C1 segment of cervical spinal cord (tissue), 14 donors: ENCODE measurements at places on chromosomes 2 and 18.

DNA sequence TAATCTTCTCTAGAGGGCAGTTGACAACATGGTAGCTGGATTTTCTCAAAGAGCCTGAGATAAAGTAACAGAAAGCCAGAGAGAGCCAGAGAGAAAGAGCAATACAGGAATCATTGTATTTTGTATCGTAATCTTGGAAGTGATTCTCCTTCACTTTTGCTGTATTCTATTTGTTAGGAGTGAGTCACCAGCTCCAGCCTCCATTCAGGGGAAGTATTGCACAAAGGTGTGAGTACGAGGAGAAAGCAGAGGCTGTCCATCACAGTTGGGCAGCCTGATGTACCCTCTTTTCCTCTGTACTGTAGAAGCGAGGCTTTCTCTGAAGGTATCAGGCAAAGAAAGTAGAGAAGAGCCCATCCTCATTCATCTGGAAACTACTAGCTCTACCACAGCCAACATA, 176.8 kb downstream of the KCNS3 start:
- no peak for DNase-seq

GRCh38 chr2:228675646-228676045, 494.2 kb upstream of the SPHKAP start:
- DNase-seq: no peak

DNA sequence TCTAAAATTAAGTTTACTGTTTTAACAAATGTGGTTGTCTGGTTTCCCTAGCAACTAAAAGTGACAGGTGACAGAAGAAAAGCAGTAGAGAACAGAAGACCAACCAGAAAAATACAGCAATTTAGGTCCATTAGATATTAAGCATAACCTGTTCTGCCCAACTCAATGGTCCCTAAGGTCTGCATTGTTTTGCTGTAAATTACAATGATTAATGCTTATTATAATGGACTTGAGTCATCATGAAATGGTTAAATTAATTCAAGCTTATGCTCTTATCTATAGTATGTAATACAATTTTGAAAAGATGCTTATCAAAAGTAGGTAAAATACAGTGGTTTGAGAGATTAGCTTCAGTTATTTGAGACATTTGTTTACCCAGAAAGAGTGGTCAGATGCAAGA, 378.0 kb downstream of the GRB14 start:
- no peak for DNase-seq

GRCh38 chr18:46565256-46565655, 91.8 kb downstream of the LOXHD1 start:
- DNase-seq: no peak

DNA sequence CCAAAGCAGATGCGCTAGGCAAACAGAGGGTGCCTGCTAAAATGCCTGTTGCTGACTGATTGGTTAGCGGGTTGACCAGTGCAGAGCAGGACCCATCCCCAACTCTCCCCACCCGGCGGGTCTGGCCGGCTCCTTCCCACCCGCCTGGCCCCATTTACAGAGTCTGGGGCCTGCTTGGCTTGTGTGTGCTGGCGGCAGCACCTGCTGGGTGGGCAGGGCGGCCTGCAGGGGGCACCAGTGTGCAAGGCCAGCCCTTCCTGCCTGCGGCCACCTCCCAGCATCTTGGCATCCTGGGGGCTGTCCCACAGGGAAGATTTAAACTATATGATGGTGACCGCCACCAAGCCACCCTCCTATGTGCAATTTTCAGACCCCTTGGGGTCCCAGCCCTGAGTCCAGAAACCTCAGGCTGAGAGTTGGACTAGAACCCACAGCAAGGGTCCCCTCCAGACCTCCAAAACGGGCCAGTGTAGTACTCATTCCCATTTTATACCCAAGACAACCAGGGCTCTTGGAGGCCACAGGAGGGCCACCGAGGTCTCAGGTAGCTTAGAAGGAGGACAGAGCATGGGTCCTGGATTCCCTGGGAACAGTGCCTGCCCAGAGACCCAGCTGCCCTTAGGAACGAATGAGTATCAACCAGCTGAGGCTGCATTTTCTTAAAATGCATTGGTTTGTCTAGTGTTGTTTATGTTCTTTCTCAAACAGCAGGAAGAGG, 173.6 kb downstream of the SMAD7 start:
- DNase-seq: peak; percentile 44

DNA sequence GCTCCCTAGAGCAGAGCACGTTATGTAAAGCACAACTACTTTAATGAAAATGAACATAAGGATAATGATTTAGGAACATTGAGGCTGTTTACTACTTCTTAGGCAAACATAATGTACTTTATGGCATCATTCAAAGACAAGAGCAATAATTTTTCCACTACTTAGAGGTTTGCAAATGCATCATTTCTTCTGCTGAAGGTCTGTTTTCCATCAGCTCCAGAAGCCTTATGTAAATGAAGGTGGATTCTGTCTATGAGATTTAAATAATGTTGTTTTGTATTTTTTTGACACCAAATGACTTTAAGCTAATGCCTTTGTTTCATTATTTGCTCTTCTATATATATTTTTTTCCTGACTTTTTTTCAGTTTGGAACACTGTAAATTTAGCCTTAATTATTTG, 28.1 kb downstream of the MREG start:
- DNase-seq: no peak

- no peak for DNase-seq
These were observed 1.0 kb upstream of the NPHP1 start for GRCh38 chr2:110205660-110206455.

DNA sequence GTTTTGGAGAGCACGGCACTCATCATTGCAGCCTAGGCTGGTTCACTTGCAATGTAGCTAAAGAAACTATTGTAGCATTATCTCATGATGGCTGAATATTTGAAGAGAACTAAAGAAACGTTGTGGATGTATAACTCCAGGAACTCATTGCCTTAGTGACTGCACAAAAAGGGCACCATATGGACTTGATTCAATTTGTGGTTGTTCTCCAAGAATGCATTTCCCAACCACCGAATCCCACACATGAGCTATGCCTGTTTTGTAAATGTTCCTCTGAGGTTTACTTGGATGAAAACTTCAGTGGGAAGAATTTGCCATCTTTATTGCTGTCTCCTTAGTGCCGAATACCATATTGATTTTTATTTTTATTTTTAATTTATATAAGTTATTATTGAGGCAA, 43.5 kb downstream of the DOK6 start:
- no peak for DNase-seq

GRCh38 chr18:80200171-80200931, 47.0 kb downstream of the PARD6G start:
- peak; percentile 55 for DNase-seq

GRCh38 chr2:62724106-62724505, 18.6 kb downstream of the EHBP1 start:
- DNase-seq: no peak

DNA sequence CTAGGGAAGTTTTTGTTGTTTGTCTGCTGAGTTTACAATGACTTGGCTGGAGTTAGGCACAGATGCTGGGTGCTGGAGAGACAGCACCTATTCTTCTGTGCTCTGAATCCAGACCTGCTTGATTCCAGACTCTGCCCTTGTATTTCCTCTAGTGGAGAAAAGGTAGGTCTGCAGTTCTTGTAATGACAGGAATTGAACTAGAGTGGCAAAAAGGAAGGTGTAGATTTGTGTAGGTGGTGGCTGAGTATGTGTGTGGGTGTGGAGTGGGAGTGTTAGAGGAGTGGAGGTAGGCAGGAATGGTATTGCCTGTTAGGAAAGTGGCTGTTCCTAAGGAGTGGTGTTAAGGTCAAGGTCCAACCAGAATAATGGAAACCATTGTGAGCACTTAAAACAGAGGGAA, 71.9 kb upstream of the LYPD6 start:
- no peak for DNase-seq

DNA sequence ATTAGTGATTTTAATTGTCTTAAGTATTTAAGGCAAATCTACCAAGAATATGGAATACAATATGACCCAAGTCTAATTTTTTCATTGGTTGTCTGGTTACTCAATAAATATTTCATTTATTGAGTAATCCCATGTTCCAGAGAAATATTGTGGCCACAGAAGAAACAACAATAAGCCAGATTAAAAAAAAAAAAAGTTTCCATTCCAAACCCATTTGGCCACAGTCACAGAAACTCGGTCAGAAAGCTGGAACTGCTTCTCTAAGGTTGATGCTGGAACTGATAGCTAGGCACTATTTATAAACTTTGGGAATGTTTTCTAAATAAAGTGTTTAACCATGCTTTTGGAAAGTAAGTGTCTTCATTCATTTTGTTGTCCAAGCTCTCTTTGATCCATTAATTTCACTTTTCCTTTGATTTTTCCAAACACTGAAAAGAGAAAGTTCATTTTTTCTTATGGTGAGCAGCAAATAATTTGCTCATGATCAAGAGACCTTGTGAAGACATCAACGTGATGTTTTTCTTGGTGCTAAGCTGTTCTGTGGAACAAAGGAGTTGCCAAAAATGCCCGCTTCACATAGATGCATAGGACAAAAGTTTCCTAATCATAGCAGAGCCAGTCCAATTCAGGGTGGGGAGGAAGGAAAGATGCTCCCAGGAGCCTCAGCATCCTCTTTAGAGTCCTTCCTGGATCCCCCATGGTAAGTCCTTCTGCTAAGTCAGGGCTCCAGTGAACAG, 72.1 kb upstream of the CCBE1 start:
- no peak for DNase-seq

DNA sequence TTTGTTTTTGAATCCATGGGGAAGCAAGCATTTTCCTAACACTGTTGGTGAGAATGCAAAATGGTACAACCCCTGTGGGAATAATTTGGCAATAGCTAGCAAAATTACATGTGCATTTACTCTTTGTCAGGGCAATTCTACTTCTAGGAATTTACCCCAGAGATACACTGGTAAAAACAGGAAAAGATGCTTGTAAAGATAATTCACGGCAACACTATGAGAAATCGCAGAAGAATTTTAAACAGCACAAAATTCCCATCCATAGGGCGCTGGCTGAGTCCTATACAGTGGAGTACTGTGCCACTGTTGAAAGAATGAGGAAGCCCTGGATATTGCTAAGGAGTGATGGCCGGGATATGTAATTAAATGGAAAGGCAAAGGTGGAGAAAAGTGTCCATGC, 75.8 kb downstream of the DGKD start:
- no peak for DNase-seq

DNA sequence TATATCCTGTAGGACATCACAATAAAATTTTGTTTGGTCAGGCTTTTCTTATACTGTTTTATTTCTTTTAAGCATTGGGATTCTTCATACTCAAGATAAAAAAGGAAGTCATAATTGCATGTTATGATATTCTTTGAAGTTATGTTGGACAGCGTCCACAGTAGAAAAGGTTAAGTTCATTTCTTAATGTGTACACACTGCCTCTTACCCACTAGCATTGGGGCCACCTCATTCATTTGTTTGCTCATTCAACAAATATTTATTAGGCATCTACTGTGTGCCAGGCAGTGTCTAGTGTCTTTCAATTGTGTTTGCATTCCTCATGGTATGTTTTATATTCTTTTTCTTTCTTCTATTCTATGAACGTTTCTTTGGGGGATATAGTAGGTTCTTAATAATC, 70.2 kb downstream of the PTPRM start:
- DNase-seq: no peak

DNA sequence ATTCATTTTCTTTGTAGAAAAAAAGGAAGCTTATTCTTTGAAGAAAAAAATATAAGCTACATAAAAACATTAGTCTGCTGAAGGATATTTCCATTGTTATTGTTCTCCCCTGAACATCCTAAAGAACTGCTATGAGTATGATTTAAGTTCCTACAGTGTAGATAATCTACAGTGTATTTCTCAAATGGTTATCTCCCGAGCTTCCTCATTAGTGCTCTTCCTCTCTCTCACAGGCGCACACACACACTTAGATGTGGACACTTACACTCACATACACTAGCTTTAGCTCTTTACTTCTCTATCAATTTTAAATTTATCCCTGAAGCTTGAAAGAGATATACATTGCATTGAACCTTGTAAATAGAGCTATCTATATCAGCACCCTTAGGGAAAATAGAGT, 681.0 kb downstream of the KCNJ3 start:
- no peak for DNase-seq

DNA sequence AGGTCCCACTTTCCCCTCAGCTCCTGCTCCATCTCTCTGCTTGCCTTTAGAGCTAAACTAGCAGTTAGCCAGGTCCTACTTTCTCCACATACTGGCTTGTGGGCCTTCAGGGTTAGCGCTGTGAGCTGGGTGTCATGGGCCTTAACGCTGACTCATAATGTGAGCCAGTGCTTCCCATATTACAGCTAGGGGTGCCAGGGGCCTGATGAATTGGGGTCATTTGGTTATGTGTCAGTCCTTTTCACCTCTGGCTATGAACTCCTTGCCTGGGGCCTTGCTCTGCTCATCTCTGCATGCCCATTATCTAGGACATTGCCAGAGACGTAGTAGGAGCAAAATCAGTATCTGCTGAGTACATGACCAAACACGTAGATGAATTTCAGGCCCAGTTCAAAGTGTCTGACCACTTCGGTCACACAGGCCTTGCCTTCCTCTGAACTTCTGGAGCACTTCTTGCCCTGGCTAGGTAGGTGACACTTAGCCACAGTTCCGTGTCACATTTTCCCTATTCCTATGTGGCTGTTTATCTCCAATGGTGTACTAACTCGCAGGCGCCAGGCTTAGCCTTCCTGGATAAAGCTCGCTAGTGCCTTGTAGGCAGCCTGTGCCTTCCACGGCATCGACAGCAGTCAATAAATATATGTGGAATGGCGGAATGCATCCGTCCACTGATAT, 103.2 kb upstream of the SIX3 start:
- DNase-seq: no peak

DNA sequence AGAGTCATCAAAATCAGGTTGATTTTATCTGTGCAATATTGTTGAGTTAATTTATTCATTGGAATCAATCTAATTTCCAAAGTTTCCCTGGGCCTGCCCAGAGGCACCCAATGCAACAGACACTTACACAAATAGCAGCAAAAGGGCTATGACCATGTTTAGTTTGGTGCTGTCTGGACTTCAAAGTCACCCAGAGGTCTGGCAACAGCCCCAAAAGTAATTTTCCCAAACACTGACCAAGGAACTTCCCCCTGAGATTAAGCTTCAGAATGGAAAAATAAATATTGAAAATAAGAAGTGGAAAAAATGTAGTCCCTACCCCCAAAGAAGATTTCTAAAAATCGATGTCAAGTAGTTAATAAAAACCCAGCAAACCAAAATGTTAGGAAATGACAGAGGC, 70.9 kb upstream of the RNF152 start:
- DNase-seq: no peak

GRCh38 chr2:60890393-60890707, 9.0 kb downstream of the REL start:
- DNase-seq: no peak

DNA sequence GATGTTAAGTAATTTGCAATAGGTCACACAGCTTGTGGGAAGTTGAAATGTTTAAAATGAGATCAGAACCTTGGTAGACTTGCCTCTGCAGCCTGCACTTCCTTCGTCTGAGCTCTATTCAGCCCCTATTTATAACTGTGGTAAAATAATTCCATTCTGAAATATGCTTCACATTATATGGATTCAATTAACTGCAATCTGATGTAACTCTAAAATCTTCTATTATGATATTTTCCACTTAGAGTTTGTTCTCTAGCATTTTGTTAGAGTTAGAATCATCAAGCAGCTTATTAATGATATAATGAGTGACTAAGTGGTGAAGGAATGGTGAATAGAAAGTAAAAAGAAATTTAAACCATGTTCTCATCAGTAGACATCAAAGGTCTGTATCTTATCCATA, 139.6 kb upstream of the ARHGAP28 start:
- no peak for DNase-seq
